ENCODE measurements at places on chromosomes 16 and 17.

DNA sequence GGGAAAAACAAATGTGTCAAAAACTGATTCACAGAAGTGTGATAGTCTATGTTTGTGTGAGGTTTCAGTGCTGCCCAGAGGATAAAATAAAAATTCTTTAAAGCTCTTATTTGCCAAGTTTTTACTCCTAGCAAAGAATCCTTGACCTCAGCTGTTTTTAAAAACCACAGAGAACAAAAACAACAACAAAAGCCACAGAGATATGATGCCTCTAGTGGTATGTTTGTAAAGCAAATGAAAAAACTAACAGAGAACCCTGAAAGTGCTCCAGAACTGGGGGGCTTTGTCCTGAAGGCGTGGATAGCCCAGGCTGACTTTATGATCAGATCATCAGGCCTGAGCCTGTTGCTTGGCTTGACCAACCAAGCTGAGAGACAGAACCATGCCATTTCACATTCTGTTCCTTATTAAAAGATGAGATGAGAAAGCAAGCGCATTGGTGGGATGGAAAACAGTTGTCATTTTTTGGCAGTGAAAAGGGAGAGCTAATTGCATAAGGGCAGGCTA lies 411.0 kb downstream of the CPPED1 start:
- no peak for DNase-seq

DNA sequence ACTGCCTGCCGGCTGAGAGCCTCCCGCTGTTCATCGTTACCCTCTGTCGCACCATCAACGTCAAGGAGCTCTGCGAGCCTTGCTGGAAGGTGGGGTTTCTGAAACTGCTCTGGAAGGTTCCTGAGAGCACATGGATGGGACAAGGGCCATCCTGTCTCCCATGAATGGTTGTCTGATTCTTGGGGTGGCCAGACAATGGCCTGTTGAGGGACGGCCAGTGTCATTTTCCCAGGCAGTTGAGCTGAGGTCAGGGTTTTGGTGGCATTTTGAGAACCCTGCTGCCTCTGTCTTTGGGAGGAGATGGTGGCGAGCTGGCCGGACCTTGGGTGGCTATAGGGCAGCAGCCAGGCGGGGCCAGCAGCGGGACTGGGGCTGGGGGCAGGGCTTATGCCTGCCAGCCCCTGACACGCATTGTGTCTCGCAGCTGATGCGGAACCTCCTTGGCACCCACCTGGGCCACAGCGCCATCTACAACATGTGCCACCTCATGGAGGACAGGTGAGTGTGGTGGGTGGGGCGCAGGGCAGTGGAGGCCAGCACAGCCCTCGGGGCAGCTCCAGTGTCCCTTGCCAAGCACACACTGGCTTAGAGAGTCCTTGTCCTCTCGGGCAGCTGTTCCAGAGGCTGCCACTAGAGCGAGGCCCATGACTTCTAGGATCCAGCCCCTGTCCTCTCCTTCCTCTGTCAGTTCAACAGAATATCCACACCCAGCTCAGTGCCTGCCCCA lies 9.1 kb downstream of the TSC2 start:
- no peak for DNase-seq

GRCh38 chr16:87838643-87839541 lies 30.4 kb downstream of the SLC7A5 start:
- no peak for DNase-seq

GRCh38 chr16:87926246-87927194 lies 9.8 kb downstream of the CA5A start:
- DNase-seq: no peak

DNA sequence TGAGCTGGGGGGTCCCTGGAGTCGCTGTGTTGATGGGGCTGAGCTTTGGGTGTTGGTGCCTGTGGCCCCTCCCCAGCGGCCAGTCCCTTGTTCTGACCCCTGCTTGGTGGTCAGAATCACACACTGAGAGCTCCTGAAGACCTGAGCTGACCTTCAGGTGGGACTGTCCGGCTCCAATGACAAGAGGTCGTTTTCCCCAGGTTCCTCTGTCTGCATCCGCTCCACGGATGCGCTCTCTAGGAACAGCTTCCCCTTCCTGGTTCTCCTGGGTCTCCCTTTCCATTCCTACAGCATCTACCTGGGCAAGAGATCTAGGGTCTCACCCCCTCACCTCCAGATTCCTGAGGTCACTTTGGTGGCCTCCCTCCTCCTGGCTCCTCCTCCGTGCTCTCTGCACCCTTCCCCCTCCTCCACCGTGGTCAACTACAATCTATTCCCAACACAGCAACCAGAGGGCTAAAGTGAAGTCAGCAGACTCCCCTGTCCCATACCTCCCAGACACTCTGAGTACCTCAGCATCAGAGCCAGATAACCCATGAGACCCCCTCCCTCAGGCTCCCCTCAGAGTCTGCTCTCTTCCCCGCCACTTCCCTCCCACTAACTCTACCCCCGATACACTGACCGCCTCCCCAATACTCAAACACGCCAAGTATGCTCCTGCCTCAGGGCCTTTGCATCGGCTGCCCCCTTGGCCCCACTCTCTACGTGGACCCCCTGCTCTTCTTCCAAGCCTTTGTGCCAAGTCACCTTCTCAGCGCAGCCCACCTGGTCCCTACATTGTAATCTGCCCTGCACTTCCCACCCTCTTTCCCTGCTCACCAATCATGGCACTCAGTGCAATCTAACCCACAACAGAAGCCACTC lies 9.0 kb upstream of the SEC14L5 start:
- DNase-seq: no peak

- DNase-seq: peak; percentile 75
Measured at GRCh38 chr16:89135971-89136765, 35.4 kb upstream of the CDH15 start.

GRCh38 chr17:41486809-41487530 lies 2.7 kb downstream of the KRT36 start:
- no peak for DNase-seq

GRCh38 chr17:4959261-4959965 lies 8.2 kb downstream of the SPAG7 start:
- no peak for DNase-seq

DNA sequence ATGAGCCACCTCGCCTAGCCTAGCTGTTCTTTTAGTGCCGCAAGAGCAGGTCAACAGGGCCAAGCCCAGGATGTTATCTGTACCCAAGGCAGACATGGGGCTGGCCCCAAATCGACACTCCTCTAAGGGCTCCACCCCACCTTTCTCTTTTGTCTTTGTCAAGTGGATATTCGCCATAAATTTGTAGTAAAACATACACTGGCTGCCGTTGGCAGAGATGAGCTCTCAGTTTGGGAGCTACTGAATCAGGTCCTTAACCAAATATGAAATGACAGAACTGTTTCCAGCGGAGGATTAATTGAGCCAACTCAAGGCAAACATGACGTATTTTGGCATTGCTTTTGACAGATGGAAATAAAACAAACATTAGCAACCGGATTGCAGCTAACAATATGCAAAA lies 556.9 kb upstream of the CDH5 start:
- peak; percentile 73 for DNase-seq

DNA sequence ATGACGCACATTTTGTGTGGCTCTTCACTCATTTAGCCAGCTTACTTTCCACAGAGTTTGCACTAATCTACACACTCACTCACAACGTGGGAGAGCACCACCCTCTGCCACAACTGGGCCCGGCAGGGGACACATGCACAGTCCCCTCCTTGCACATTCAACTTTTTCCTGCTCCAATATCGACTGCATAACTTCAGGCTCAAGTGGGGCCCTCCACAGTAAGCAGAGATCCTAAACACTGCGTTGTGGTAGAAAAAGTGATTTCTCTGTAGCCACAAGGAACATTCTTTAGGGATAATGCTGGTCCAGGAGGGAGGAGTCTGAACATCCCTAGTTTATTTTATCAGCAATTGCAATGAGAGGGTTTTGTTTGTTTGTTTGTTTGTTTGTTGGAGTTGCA lies 40.0 kb downstream of the MRPS23 start:
- no peak for DNase-seq

- peak; percentile 45 for DNase-seq
Measured at GRCh38 chr17:42518046-42518754, 17.8 kb upstream of the NAGLU start.

DNA sequence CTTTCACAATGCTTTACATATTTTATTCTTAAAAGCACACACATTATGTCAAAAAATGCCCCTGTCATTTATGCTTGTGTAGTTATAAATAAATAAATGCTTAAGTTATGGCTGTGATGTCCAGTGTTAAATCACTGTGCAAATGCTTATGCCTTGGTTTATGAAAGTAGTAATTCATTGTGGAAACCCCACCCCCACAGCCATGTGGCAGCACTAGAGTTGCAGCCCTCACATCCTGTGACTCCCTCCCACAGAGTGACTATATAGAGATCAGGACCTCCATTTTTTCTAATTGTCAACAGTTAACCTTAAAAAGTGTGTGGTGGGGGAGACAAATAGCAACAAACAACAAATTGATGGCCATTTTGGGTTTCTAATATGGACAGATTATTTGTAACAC lies 2.4 kb downstream of the SKAP1 start:
- DNase-seq: no peak

DNA sequence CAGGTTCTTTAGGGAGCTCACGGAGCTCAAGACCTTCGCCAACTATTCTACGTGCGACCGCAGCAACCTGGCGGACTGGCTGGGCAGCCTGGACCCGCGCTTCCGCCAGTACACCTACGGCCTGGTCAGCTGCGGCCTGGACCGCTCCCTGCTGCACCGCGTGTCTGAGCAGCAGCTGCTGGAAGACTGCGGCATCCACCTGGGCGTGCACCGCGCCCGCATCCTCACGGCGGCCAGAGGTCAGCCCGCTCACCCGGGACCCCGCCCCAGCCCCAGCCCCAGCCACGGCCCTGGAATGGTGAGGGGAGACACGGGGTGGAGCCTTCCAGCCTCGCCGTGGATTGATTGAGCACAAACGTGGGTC lies 13.5 kb downstream of the SARM1 start:
- no peak for DNase-seq

DNA sequence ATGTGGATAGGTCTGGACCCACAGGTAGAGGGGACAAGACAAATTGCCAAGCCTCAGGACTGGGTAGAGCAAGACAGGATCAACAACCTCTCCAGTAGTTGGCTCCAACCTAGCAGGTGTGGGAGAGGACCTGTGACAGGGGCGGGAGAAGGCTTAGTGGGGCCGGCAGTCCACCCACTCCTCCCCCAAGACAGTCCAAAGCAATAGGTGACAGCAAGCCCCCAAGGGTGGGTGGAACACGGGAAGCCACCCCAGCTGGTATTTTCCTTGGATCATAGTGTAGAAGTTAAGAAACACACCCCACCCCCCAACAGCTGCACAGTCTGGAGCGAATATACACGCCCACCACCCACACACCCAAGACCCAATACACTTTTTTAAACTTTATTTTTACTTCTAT lies 4.1 kb upstream of the STX4 start:
- DNase-seq: no peak

DNA sequence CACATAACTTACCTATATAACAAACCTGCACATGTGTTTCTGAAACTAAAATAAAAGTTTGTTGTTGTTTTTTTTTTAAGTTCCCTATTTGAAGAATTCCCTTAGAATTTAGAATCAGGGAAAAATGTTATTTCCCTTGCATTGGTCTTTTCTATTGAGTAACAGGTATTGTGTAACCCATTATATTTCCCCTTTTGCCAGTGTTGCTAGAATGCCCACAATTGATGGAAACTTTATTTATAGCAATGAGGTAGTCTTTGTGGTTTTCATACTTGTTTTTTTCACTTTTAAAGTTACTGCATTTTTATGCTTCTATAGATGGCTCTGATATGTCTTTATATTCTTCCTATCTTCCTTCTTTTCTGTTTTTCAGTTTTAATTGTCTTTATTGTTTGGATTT lies 3.9 kb downstream of the NLRP1 start:
- DNase-seq: no peak

DNA sequence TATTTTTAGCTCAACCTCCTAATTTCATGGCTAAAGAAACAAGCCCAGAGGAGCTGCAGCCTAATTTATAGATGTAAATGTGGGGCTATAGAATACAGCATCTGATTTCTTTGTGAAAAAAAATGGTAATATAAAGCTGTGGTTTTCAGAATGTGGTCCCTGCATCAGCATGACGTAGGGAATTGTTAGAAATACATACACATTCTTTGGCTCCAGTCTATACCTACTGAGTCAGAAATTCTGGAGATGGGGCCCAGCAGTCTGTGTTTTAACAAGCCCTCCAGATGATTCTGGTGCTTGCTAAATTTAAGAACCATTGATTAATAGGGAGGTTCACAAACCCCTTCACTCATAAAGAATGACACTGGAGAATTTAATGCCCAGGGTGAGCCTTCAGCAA lies 18.1 kb upstream of the MYH8 start:
- no peak for DNase-seq

GRCh38 chr17:42686520-42687128 lies 4.3 kb downstream of the CNTNAP1 start:
- DNase-seq: peak; percentile 49

GRCh38 chr16:84117494-84117843 lies 727 bp upstream of the MBTPS1 start:
- no peak for DNase-seq

DNA sequence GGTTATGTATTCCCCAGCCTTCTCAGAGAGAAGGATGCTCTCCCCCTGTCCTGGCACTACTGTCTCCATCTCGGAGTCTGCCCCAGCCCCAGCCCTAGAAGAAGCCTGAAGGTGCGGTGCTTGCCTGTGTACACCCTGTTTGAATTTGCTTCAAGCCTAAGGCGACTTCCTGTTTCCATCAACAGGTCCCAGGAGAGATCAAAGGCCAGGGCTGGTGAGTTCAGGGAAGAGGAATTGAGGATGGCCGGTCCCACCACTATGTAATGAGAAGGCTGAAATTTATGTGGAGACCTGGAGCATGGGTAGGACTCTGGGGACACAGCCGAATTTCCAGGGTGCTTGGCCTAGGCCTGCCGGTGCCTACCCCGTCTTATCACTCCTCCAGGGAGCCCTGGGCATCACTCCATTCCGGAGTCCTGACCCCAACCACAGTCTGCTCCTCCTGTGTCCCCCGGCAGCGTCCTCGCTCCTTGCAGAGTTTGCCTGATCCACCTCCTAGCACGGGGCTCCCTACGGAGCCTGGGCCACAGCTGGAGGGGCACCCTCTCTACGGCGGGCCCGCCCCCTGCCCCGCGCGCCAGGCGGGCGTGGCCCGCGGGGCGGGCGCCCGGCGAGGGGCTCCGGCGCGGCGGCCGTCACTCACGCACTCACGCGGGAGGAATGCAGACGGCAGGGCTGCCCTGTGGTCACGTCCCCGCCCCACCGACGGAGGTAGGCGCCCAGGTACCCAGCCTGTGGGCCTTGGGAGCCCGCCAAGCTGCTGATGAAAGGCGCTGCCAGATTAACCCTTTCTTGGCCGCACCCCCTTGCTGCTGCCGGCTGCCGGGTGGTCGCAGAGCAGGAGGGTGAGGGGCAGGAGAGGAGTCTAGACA lies 53.8 kb upstream of the TAC4 start:
- DNase-seq: no peak

GRCh38 chr16:54027062-54027461 lies 259.5 kb downstream of the IRX3 start:
- DNase-seq: no peak

GRCh38 chr17:77489893-77490255 lies 349.1 kb downstream of the SEC14L1 start:
- DNase-seq: no peak

DNA sequence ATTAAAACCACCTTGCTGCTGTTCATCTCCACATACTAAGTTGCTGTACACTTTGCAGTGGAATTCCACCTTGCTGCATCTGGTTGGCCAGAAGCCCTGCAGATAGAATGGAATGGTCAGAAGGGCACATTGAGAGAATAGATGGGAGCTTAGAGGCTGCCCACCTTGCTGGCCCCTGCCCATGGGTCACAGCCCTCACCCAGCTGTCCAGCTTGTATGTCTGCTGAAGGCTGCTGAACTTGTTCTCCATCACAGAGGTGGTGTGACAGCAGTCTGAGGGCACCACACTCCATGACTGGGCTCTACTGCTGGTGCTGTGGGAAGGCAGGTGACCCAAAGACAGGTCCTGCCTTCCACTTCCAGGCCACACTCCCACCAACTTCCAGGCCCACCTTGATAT lies 1755.4 kb downstream of the TP53TG3F start:
- DNase-seq: no peak

Measured in NCI-H1694 treated with DMSO at 0.1 percent for 48 hours (cell line).